KG1 (cell line): ENCODE measurements at places on chromosomes 6 and 20.

DNA sequence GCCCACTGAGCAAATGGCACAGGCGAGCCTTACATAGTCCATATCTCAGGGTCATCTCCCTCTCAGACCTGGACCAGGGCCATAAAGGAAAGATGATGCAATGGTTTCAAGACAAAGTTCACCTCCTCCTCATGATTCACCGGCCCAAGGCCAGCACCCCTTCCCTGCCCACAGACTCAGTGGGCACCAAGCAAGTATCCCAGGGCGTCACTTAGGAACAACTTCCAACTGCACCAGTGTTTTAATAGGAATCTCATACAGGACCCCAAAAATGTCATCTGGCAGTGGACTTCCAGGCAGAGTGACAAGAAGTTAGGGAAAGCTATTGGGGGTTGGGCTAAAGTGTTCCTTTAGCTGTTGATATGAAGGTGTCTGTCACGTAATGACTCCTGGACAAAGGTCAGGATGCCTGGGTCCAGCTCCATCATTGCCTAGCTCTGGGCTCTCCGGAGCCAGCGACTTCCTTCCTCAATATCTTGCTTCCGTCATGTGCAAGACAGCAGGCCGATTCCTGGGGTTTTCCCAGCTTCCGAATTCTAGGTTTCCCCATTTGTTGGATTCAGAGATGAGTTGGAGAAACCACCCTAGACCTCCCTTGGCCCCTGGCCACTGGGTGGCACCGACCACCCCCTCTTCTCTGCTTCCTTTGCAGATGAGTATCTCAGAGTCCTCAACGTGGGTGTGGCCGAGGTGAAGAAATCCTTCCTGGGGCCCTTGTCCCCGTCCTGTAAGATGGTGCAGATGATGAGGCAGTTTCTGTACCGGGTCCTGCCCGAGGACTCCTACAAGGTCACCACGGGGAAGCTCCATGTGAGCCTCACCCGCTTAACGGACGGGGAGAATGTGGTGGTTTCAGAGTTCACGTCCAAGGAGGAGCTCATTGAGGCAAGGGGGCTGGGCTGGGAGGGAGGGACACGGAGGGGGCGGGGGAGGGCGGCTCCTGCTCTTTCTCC is 21.1 kb downstream of the PNPLA1 start:
- DNase-seq: no peak

DNA sequence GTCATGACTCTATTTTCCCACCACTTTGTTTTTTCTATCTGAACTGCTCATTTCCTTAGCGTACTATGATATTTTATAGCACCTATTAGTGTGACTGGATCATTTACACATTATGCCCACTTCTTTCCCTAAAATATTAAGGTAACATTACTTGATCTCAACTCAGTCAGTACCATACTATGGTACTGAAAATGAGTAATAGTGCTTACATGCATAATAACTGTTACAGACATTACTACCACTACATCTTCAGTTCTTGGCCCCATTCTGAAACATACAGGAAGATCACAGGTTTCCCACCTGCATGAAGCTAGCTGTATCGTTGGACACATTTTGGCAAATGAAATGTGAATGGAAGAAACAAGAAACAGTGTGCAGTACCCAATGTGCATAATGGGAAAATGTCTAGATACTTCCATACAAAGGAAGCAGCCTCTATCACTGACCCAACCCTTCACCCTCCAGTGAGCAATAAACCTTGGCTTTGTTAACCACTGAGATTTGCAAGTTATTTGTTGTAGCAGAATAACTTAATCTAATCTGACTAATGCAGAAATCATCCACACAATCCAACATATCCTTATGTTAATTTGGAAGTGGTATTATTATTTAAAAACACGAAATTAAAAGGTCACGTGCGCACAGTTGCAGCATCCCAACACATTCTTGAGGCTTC is 108.6 kb upstream of the DOK5 start:
- DNase-seq: no peak

GRCh38 chr6:7953753-7954152 is 43.2 kb upstream of the TXNDC5 start:
- DNase-seq: no peak

GRCh38 chr6:562052-562676 is 94.7 kb downstream of the HUS1B start:
- DNase-seq: no peak

GRCh38 chr6:20024316-20024673 is 187.1 kb downstream of the ID4 start:
- DNase-seq: no peak

- DNase-seq: no peak
These were observed 6.7 kb downstream of the POU3F2 start for GRCh38 chr6:98840996-98841513.

GRCh38 chr20:3011752-3012151 is 31.7 kb upstream of the GNRH2 start:
- DNase-seq: no peak

DNA sequence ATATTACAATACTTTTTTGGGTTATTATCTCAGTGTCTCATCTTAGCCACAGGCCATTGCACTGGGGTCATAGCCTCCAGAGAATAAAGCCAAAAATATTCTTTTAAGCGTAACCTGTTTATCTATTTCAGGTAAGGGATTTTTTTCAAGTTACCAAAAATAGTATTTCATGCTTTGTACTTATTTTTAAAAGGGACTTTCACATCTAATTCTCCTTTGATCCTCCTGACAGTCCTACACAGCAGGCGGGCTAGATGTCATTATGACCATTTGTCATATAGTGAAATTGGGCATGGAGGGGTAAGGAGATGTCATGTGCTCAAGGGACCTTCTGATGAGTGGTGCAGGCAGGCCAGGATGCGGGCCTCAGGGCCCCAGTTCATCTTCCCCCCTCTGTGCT is 68.9 kb downstream of the TBC1D7 start:
- DNase-seq: no peak

GRCh38 chr6:154370545-154370944 is 13.9 kb upstream of the IPCEF1 start:
- DNase-seq: no peak

GRCh38 chr6:36925809-36926208 is 28.7 kb upstream of the PI16 start:
- no peak for DNase-seq

- no peak for DNase-seq
These were observed 33.3 kb upstream of the ECHDC1 start for GRCh38 chr6:127376685-127377084.
